ENCODE measurements at places on chromosomes 1 and 21. TPM values are rescaled to one million over a fixed set of nuclear protein-coding genes. Genes with fewer than 3 reads are reported as not detected.

GRCh38 chr1:67880056-67880601 lies 46.9 kb upstream of the GNG12 start:
- no peak for DNase-seq

DNA sequence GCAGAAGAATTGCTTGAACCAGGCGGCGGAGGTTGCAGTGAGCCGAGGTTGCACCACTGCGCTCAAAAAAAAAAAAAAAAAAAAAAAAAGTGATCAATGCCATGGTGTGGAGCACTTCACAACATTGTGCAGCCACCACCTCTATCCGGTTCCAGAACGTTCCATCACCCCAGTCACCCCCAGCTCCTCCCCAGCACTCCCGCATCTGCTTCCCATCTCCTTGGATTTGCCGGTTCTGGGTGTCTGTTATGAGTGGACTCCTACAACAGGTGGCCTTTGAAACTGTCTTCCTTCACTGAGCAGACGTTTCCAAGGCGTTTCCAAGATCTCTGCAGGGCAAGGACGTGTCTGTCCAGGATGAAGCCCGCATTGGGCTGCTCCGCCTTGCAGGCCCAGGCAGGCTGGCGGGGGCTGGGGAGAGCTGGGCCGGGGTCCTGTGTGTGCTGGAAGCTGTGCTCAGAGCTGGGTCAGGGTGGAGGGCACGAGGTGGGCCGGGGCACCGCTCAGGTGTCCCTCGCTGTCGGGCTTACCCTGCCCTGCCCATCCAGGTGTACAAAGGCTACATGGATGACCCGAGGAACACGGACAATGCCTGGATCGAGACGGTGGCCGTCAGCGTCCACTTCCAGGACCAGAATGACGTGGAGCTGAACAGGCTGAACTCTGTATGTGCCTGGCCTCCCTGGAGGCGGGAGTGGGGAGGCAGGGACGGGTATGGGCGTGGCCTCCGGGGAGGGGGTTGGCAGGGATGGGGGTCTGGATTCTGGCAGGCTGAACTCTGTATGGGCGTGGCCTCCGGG lies 14.9 kb upstream of the LRRC3 start:
- no peak for DNase-seq

GRCh38 chr1:228276901-228277490 lies 69.2 kb downstream of the OBSCN start:
- DNase-seq = no peak

GRCh38 chr1:164770131-164770529 lies 211.1 kb downstream of the PBX1 start:
- no peak for DNase-seq

DNA sequence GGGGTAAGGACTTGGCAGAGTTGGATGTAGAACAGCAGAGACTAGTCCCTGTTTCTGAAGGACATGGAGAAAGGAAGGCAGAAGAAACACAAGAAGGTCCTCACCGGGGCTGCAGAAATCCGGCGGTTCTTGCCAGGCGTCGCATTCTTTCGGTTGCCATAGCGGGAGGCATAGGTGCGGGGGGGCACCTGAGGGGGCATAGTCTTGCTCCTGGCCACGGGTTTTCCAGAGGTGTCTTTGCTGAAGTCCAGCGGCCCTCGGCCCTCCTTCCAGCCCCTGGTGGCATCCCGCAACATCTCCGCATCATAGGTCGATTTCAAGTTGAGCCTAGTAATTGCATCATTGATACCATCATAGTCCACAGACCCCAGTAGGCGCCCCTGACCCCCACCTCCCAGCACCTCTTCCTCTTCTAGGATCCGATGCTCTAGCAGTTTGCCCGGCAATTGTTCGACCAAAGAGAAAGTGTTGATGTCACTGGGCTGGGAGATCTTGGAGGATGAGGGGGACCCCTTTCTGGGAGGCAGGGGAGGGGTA lies 25.8 kb downstream of the PIK3C2B start:
- no peak for DNase-seq

GRCh38 chr1:201565024-201565730 lies 26.2 kb downstream of the NAV1 start:
- DNase-seq = no peak

Gene KIAA1614
- 0.04 TPM for polyA plus RNA-seq

Data from naive thymus-derived CD8-positive, alpha-beta T cell (primary cell).